Effector CD4-positive, alpha-beta T cell (primary cell): ENCODE measurements at places on chromosomes 1 and 21.
A peak's percentile ranks its signal among the peaks of the same experiment; 100 is the strongest.

- no peak for DNase-seq
Measured at GRCh38 chr1:178934546-178934945, 63.7 kb upstream of the ANGPTL1 start.

GRCh38 chr1:161480381-161481035, 24.7 kb upstream of the FCGR2A start:
- DNase-seq = no peak

DNA sequence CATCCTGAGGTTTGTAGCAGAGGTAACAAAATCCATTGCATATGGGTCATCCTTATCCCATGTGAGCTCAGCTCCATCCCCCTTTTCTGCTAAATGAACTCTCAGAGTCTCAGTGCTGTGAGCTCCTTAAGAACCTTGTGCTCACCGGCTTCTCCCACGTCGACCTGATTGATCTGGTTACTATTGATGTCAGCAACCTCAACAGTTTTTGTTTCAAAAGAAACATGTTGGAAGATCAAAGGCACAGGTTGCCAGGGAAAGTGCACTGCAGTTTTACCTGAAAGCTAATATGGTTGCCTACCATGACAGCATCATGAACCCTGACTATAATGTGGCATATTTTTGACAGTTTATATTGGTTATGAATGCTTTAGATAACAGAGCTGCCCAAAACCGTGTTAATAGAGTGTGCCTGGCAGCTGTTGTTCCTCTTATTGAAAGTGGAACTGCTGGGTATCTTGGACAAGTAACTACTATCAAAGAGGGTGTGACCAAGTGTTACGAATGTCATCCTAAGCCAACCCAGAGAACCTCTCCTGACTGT, 131.4 kb downstream of the HS2ST1 start:
- peak; percentile 39 for DNase-seq

DNA sequence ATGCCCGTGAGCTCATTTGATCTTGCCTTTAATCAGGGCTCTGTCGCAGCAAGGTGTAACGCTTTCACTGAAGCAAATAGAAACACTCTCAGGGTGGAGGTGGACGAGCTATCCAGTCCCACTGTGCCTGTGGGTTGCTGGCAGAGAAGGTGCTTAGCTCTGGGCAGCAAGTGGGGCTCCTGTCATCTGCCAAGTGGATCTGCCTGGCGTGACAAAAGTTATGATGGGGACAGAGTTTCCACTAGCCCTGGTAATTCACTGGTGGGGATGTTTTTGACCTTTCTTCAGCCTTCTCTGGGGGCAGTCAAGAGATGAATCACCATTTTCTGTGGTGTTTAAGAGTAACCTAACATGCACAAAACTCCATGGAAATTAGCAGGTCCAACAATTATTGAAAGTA, 71.3 kb upstream of the EDEM3 start:
- no peak for DNase-seq

DNA sequence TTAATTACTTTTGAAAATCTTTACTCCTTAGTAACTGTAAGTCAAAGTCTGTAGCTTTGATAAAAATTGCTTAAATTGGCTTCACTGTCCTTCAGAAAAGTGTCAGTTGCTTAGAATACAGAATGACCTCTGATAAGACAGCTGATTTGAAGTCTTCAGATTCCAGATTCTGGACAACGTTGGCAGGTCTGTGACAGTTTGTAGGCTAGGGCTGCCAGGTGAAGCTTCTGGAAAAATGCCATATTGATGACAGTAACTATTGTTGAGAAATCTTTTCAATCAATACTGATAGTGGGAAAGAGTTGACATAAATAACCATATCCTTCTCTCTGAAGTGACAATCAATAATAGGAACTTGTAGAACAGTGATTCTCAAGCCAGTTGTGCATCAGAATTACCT, 41.3 kb downstream of the RPAP2 start:
- no peak for DNase-seq

DNA sequence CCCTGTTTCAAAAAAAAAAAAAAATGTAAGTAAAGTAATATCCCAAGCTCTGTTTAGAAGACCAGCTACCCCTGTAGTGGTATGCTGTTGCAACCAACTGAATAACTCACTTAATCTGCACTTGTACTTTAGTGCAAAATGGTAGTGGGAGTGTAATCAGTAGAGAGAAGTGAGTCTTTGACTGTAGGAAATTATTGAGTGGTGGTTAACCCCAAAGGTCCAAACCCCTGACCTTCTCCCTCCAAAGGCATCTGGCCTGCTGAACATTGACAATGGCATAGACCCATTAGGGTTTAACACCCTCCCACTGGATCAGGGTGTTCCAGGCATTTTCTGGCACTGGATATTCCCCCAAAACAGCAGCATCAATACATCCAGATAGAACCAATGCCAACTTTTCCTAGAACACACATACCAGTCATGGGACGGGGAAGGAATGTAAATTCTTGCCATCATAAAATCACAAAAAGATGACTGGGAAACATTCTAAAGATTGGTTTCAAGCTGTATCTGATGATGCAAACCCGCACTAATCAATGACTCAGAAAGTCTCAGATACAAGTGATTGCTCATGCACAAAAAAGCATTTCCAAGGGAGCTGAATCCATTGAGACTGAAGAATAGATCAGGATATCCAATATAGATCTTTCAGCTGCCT, 110.3 kb downstream of the MRPL39 start:
- no peak for DNase-seq
